ENCODE measurements at places on chromosomes 4 and X.

- no peak for DNase-seq
Measured at GRCh38 chr4:79181190-79181589, 144.7 kb downstream of the NAA11 start.

DNA sequence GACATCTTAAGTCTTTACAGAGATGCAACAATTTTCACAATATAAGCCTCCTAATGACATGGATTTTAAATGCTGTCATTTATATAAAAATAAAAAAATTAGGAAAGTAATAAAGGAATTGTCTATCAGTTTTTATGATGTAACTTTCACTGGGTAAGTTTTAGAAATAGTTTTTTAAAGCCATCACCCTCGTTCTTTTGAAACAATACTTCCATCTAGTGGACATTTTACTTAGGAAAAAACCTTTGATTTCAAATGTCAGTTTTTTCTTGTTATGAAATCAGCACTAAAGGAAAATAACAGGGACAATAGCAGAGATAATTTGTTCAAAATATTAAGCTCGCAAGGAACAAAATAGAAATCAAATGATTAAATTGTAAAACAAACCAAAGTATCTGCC is 24.3 kb upstream of the NDNF start:
- no peak for DNase-seq

GRCh38 chr4:99405433-99406115 is 29.6 kb downstream of the ADH7 start:
- peak; percentile 41 for DNase-seq

- DNase-seq, result no peak
Measured at GRCh38 chr4:11455201-11455835, 26.6 kb upstream of the HS3ST1 start.

GRCh38 chrX:85851418-85851817 is 195.9 kb downstream of the CHM start:
- DNase-seq, result peak; percentile 1

GRCh38 chr4:78770091-78770642 is 6.0 kb upstream of the BMP2K start:
- no peak for DNase-seq

GRCh38 chrX:8366481-8366880 is 98.1 kb upstream of the VCX3B start:
- no peak for DNase-seq

GRCh38 chrX:70432936-70433847 is 10.1 kb downstream of the GDPD2 start:
- DNase-seq, result no peak

DNA sequence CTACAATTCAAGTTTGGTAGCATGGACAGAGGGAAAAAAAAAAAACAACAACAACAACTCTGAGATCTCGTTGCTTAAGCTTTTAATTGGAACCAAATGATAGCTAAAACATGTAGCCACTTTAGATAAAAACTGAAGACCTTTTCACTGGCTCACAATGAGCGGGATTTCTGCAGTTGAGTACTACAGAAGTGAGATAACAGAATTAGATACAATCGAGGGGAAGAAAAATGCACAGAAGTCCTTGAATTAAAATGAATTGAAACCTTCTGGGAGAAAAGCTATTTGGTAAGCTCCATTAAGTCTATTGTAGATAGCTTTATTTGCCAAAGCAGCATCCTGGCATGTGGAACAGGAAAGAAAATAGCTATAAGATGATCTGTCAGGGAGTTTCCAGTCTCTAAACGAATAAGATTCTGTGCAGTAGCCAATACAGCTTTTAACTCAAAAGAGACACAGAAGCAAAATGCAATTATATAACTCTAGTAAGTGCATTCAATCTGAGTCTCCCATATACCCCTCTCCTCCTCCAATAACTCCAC is 248.5 kb downstream of the ENOX2 start:
- no peak for DNase-seq

DNA sequence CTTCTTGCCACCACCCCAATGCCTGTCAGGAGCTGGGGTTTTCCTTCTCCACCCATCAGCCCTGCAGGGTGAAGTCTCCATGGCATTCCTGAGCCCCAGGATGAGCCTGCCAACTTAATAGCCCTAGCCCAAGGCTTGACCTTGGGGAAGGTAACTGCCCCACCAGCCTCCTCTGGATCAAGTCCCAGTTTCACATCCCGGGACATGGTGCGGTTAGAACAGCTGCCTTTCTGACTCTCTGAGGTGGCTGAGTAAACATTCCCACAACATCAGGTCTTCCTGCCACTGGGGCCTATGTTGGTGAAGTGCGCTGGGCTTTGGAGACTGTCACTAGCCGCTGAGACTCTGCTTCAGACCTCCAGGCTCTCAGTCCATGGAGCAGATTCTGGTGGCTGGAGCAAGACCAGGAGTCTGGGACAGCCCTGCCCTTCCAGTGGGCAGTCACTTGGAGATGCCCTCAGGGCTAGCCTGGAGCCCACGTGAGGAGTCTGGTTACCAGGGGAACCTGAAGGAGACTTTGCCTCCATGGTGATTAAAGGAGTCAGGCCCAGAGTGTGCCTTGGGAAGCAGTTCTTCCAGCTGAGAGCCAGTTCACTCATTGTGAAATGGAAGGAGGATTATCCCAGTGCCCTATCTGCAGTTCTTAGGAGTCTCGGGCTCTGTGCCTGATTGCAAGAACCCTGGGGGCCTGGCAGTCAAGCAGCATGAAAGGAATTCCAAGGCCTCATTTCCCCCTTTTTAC is 56.8 kb downstream of the SMIM20 start:
- DNase-seq, result no peak

DNA sequence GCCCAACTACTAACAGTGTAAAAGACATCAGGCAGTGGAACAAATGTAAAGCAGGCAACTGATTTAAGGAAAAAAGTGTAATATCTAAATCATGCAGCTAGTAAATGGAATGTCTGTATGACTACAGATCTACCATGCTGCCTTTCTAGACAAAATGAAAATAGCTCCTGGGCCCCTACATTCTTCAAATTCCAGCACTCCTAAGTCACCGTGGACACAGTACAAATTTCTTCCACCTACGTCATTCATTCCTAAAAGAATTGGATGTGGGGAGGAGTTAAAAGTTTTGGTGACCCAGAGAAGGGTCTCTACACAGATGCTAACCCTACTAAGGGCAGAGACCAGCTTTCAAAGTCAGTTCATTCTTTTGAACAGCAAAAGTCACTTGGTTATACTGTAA is 137.2 kb upstream of the ARHGEF9 start:
- no peak for DNase-seq

DNA sequence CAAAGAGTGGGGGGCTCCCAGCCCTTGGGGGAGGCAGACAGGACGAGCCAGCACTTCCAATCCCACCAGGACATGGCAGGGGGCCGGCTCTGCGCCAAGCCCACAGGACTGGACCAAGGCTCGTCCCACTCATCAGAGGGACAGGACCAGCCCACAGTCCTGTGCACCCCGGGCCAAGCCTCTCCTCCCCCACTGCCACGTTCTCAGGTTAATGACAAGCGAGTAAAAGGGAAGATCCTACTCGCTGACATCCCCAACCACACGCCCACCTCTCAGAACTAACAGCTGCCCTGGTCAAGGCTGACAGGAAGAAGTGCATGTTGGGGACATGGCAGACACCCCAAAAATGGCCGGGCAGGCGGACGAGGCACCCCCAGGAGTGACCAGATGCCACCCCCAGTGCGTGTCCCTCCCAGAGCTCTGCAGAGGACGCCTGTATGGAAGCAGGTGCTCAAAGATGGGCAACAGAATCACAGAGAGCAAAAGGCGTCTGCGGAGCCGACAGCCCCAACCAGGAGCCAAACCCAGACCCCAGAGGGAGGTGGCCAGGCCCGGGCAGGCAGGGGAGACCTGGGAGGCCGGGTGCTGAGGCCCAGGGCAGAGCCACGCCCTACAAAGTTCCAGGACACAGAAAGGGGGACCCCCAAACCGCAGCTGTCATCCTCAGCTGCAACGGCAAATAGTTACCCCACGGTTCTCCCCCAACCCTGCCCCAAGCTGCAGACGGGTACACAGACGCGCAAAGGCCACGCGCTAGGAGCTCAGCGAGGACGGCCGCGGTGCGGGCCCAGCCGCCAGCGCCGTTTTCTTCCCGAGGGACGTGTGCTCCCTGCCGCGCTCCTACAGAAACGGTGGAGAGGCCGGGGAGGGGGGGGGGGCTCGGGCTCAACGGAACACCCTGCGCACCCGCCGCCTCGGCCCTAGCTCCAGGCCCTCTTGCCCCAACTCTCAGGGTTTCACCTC is 1.7 kb downstream of the CTBP1 start:
- DNase-seq, result peak; percentile 41

DNA sequence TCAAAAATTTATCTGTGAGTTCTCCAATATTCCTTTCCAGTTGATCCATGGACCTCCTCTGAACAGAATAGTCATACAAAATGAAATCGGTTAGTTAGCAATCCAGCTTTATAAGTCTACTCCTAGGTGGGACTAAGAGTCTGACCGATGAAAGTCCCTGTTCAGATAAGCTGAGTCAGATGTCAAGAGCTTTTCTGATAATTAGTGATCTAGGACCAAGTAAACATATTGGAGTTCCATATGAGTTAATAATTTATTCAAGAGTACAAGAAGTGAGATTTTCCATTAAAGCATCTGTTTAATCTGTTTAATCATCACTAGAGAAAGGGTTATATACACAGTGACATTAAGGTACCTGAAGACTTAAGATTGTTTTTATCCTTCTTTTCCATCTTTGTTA is 74.7 kb downstream of the UGT8 start:
- DNase-seq, result no peak

GRCh38 chrX:113644426-113644825 is 803.8 kb upstream of the AMOT start:
- DNase-seq, result no peak

- no peak for DNase-seq
Measured at GRCh38 chr4:100017637-100018310, 67.7 kb upstream of the H2AZ1 start.

DNA sequence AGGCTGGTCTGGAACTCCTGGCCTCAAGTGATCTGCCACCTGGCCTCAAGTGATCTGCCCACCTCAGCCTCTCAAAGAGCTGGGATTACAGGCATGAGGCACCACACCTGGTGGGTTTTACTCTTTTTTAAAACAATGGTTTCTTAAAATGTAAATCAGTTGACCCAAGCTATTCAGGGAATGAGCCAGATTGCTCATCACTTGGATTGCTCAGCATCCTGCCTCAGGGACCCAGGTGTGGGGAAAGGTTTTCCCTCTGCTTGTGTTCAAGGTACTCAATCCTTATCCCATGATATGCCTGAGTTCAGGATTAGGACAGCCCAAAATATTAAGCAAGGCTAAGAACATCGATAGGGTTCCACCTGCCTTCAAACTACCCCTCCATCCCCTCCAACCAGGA is 67.4 kb downstream of the CHRNA9 start:
- DNase-seq, result no peak

GRCh38 chrX:112867570-112867969 is 26.9 kb upstream of the AMOT start:
- no peak for DNase-seq

DNA sequence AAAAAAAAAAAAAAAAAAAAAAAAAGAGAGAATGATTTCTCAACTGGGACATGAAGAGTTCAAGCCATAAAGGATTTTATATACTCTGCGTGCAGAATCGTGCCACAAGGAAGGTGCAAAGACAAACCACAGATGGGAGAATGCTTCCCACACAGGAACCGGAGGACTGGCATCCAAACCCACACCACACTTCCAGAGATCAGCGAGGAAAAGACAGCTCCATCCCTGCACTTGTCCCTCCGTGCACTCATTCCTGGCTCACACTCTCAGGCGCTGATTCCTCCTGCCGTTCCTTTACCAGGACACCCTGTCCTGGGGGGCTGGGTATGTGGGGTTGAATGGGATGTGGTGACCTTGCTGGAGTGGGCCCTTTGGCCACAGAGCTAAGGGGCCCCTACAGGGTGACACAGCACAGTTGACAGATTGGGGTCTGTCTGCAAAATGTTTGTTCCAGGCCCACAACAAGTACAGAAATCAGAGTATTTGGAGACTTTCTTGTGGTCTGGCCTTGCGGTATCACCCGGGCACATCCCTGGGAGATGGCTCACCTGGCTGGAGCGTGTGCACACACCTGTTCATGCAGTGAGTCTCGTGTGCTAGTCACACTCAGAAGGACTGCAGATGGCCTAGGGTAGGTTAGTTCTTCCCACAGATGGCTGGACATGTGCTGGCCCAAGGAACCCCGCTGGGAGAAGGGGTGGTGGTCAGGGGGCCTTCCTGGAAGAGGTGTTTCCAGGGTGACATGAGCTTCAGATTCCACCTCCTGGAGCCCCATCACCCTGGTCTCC is 55.4 kb upstream of the GPR78 start:
- DNase-seq, result no peak

DNA sequence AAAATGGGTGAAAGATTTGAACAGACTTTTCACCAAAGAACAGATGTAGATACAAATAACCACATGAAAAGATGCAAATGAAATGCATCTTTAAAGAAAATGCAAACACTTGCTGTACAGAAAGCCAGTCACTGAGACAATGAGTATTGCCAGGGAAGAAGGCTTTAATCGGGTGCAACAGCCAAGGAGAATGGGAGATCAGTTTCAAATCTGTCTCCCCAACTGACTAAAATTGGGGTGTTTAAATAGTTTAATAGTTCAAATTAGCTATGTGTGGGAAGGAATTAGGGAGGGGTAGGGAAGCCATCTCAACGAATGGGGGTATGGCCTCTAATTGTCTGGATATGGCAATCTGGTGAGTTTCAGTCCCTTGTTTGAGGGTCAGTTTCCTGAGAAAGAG is 295.4 kb downstream of the PTTG2 start:
- DNase-seq, result no peak

DNA sequence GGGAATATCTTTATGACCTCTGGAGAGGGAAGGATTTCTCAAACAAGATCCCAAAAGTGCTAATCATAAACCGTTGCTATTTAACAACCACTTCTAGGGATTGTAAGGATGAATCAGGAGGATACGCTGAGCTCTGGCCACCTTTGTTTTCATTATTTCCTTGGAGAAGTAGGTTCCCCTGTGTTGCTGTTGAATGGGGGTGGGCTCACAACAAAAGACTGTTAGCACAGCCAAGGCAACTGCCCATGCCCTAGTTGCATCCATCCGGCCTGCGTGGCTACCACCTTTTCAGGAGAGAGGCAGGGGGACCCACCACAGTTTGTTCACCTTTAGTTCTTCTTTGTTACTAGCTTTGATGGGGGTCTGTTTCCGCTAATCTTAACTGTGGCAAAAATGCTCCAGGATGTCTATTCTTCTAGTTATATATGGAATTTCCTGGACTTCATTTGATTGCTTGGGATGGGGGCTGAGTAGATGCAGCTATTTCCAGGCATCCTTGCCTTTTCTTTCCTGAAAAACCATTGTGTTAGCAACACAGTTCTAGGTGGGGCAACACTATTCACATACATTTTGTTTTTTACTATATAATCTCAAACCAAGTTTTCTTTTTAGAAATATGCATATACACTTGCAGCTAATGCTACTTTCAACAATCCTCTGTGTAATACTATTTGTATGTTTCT is 95.4 kb downstream of the KDR start:
- DNase-seq, result no peak

DNA sequence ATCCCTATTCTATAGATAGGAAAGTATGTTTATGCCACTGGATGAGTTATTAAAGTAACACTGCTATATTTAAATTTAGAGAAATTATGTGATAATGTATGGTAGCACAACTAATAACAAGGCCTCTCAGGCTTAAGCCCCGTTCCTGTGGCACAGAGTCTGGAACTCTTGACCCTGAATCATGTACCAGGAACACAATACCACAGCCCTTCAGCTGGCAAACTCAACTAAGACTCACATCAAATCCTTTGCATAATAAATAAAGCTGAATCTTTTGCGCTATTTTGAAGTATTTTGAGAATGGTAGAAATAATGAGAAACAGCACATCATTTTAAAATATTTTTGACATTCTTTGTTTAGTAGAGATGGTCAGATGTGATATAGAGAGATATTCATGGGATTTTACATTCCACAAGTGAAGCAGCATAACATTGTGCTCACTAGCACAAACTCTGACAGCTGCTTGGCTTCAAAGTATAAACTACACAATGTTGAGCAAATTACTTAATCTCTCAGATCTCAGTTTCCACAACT is 478.4 kb upstream of the FAM241A start:
- DNase-seq, result no peak
